ENCODE measurements at places on chromosomes 3 and 15. TPM values are rescaled to one million over a fixed set of nuclear protein-coding genes. Genes with fewer than 3 reads are reported as not detected.

TRPM1 gene
- total RNA-seq = not detected

GRCh38 chr3:15512166-15512565 is 9.3 kb downstream of the COLQ start:
- no peaks in the 10 kb centered on the region for H3K36me3 ChIP-seq
- no peak for DNase-seq
- H3K4me1 ChIP-seq = peaks cover 15% of the 10 kb centered on the region
- no peaks in the 10 kb centered on the region for H3K27me3 ChIP-seq
- no peak overlapping the region for H3K27ac ChIP-seq

DNA sequence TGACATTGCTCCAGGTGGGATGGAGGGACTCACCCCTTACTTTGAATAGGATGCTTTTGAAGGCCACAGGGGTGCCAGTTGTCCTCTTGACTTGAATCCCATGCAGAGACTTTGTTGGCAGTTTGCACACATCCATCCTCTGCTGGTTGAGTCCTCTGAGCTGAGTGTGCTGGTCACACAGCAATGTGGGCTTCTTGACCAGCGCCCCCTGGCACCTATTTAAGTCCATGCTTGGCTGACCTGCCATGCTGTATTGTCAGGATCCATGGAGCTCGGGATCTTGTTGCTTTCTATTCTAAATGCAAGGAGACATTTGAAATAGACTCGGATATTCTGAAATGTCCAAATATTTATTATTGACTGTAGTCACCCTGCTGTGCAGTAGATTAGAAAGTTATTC is 19.8 kb downstream of the RAB7A start:
- H3K4me3 ChIP-seq = no peak overlapping the region
- H3K27ac ChIP-seq = no peak overlapping the region
- H3K36me3 ChIP-seq = peaks cover 8% of the 10 kb centered on the region
- no peaks in the 10 kb centered on the region for H3K27me3 ChIP-seq
- no peak for DNase-seq
- H3K4me1 ChIP-seq = peaks cover 31% of the 10 kb centered on the region

GRCh38 chr3:135038186-135038585 is 243.1 kb downstream of the EPHB1 start:
- no peak overlapping the region for H3K27ac ChIP-seq
- no peak overlapping the region for H3K4me3 ChIP-seq
- peaks cover 6% of the 10 kb centered on the region for H3K27me3 ChIP-seq
- DNase-seq = no peak

DNA sequence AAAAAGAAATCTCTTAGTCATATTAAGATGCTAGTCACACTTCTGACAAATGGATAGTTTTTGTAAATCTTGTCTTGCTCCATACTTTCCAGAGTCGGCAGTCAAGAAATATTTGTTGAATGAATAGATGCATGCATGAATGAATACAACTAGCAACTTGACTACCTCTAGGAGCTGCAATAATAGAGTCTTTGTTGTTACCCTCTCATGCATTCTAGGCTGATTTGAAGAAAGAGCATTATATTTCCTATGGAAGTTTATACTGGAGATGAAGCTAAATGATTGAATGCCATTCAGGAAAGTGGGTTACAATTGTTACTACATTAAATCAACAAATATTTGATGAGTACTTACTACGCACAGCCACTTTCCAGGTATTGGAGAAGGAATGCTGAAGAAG is 18.1 kb upstream of the TRAT1 start:
- H3K4me3 ChIP-seq = no peak overlapping the region
- H3K36me3 ChIP-seq = no peaks in the 10 kb centered on the region
- H3K27ac ChIP-seq = no peak overlapping the region
- no peak for DNase-seq
- peaks cover 8% of the 10 kb centered on the region for H3K27me3 ChIP-seq

DNA sequence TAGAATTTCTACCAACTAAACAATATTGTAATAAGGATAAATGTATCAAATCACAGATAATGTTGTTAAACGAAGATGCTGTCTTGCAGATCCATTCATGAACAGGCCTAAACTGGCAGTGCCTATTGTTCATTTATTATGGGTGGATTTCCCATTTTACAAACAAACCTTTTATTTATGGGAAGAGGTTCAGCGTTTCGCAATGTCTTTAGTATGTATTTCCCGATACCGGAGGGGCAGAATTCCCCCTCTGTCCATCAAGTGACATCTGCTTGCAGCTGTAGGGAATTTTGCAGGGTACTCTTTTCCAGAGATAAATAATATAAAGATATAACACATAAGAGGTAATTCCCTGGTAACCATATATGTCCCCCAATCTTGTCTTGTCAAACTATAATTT is 5.7 kb downstream of the CEP19 start:
- no peak for DNase-seq
- peaks cover 5% of the 10 kb centered on the region for H3K27me3 ChIP-seq
- H3K36me3 ChIP-seq = peaks cover 1% of the 10 kb centered on the region

DNA sequence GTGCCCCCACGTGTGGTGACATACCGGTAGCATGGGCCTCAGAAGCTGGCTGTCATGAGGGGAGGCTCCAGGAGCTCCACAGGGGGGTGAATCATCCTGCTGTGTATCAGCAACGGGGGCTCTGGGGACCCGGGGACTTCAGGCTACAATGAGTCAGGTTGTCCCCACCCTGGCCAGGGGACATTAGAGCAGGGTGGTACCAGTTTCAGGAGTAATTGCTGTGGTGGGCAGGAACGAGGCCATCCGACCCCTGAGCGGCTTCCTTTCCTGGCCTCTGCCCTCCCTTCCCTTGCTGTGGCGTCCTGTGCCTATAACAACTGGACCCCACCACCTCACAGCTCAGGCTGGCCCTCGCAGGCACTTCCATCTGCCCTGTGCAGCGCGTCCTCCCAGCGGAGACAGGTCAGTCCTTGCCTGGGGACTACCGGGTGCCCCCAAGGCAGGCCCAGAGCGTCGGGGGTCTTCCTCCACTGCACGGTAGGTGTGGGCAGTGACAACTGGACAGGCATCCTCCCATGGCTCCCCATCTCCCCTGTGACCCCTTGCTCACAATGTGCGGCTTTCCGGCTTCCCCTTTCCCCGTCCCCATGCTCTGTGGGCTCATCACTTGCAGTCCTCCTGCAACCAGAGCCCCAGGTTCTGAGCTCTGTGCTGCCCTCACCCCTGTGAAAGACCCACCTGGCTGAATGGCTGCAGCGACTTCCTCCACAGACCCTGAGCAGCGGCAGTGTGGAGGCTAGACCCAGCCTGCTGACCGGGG is 57.0 kb downstream of the KLF15 start:
- no peak overlapping the region for H3K4me3 ChIP-seq
- peaks cover 4% of the 10 kb centered on the region for H3K4me1 ChIP-seq
- no peak for DNase-seq
- H3K27me3 ChIP-seq = no peaks in the 10 kb centered on the region
- H3K36me3 ChIP-seq = peaks cover 4% of the 10 kb centered on the region

DNA sequence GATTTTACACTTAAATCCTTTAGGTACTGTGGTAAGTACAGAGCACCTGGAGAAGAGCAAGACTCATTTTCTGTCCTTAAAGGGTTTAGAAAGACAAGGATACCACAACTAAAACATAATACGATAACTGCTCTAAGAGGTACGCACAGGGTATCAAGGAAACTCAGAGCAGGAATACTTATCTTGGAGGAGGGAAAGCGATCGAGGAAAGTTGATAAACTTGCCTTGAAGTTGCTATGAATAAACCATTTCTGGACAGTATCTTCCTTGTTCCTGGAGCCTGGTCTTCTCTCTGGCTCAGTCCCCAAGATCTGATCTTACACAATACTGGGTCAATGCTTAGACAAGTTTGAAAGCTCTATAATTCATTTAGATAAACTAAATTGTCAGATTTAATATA is 17.6 kb upstream of the GATM start:
- peaks cover 55% of the 10 kb centered on the region for H3K27me3 ChIP-seq
- no peak for DNase-seq
- no peak overlapping the region for H3K4me3 ChIP-seq
- no peak overlapping the region for H3K27ac ChIP-seq

DNA sequence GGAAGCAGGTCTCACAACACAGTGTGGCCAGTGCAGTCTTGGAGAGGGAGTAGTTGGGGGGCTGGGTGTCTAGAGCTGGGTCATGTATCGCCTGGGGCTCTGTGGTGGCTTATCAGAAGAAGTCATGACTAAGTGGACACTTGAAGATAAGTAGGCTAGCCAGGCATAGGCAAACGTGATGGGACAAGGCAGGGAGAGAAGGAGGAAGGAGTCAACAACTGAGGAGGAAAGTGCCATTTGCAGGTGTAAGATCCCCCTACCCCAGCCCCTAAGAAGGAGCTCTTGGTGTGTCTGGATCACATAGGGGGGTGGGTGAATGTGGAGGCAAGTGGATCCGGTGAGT is 352.3 kb downstream of the LRTM1 start:
- H3K27ac ChIP-seq = no peak overlapping the region
- no peak overlapping the region for H3K4me3 ChIP-seq
- peaks cover 6% of the 10 kb centered on the region for H3K27me3 ChIP-seq
- H3K4me1 ChIP-seq = no peaks in the 10 kb centered on the region

GRCh38 chr15:41734079-41734478 is 40.2 kb upstream of the MAPKBP1 start:
- H3K27ac ChIP-seq = no peak overlapping the region
- H3K4me1 ChIP-seq = no peaks in the 10 kb centered on the region
- H3K4me3 ChIP-seq = no peak overlapping the region

PCLAF gene
- total RNA-seq = 8.3 TPM
